Right lobe of liver (tissue), 6 donors: ENCODE measurements at places on chromosomes 11 and 22.

- DNase-seq = no peak
Observed at GRCh38 chr22:46652847-46653331, 32.7 kb downstream of the GRAMD4 start.

DNA sequence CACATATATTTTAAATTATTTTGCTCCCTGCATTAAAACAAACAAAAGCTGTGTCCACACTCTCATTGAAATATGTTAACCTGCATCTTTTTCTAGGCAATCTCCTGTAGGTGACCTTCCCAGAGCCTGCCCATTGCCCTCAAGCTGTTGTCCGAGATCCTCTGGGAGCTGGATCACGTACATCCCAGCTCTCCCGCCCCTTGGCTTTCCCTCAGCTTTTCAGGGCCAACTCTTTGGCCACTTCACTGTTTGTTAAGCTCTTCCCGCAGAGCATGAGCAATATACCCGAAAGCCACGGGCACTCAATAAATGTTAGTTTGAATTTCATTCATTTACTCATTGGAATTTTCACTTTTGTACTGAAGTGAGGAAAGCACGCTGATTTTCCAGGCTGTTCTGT, 32.2 kb downstream of the ELMOD1 start:
- no peak for DNase-seq

DNA sequence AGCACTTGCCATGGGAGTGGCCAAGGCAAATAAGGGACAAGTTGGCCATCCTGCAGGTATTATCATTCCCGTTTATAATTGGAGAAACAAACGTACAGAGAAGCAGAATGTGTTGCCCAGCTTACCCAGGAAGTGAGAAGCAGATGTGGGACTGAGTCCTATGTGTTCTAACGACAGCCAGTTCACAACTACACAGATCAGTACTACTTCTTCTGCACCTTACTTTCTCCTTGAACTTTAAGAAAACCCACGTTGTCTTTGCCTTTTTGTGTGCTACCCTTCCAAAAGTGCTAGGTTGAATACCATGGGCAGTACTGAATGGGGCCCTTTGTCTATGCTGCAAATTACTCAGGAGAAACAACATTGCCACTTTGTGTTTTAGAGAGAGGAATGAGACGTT, 62.8 kb upstream of the BLID start:
- DNase-seq = no peak

GRCh38 chr11:4466131-4466870, 16.1 kb upstream of the OR52K1 start:
- DNase-seq = no peak

DNA sequence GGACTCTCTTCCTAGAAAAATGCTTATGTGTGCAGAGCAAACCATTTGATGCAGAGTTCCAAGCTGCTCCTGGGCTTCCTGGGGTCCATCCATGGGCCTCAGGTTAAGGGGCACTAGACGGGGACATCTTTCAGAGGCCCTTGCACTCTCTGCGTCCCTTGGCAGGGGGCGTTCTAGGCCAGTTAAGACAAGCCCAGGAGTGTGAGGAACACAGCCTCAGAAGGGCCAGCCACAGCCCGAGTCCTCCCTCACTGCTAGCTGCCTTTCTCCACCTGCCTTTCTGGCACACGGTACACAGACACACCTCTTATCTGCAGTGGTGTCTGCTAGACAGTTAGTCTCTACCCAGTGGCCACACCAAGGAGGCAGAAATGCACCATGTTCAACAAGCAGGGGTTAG, 18.0 kb upstream of the BID start:
- no peak for DNase-seq

DNA sequence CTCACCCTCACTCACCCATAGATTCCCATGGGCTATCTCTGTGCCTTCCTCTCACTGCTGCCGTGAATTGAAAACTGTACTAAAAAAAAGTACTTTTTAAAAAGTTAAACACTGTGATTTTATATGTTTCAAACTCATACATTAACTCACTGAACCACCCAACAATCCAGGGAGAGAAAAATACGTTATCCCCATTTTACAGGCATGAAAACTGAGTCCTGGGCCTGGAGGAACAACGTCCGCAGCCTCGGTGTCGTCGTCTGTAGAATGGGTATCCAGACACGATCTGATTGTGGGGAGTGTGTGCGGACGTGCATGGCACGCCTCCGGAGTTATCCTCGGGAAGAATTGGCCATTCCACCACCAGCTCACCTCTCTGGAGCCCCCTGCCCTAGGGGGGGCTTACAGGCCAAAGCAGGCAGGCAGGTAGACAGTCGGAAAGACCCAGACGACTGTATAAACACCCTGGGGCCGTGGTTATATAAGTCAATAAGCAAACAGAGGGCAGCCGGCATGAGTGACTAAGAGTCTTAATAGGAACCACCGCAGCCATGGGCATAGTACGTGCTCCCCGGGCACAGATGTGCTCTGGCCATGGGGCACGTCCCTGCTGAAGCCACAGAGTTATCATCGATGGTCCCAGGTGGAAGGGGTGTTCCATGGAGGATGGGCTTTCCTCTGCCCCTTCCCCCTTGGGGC, 7.1 kb upstream of the PDGFB start:
- no peak for DNase-seq

DNA sequence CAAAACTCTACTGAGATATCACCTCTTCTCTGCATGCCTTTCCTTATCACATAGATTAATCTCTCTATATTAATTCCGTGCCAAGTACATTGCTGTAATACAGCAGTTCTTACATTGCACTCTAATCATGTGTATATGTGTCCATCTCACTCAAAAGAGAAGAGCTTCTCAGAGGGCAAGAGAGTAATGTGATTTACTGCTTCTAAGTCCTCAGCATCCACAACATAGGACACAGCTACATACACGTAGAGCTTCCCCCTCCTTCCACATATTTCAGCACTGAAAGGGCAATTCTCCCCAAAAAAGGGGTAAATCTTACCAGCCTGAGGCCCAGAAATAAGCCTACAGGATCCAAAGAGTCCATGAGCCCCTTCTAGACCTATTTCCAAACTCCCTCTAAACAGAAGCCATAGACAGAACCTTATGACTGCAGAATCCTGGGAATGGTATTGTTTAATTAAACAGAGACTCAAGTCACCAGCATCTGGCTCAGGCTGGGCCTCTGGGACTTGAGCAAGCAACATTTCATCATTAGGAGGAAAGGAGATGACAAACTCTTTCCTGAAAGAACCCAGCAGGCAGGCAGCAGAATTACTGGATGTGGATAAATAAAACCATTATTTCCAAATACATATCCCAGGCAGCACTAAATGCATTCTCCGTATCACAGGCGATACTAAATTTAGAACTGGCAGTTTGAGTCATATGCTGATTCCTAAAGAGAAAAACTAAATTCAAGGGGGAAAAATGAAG, 87.2 kb downstream of the KCNC1 start:
- DNase-seq = no peak

DNA sequence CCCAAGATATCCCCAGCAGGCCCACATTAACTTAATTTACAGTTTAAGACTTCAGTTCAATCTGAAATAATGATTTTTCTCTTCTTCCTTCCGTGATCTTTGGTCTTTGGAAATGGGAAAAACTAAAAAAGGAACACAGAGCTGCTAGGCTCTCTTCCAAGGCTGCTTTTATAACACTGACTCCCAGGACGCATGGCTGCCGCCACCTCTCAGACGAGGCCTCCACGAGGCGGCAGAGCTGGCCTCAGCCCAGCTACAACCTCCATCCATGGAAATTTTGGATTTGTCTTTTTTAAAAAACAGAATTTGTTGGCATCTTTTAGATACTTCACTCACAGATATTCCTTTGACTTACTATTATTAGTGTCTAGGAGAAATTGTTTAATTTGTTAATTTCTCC, 385.5 kb upstream of the SYN3 start:
- DNase-seq = no peak

- DNase-seq = no peak
Observed at GRCh38 chr11:111455291-111456085, 56.7 kb downstream of the BTG4 start.

- no peak for DNase-seq
Observed at GRCh38 chr22:27474711-27475547, 326.6 kb downstream of the MN1 start.

DNA sequence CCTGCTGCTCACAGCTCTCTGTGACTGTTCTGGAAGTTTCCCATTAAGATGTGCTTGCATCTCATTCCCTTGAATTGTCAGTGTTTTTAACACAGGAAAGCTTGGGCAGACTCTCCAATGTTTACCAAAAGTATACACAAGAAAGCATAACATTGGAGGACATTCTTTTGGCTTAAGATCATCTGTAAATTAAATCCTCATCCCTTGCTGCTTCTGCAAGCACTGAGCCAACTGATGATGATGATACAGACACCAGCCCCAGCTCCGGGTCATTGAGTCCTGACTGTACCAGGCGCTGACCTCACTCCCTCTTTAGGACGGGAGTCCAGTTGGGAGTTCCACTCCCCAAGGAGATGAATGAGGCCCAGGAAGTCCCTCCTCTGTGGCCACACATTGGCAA, 23.8 kb downstream of the CD82 start:
- DNase-seq = no peak

- DNase-seq = no peak
Observed at GRCh38 chr11:81897639-81898038, 836.0 kb downstream of the FAM181B start.

GRCh38 chr11:123505546-123506299, 75.7 kb downstream of the GRAMD1B start:
- DNase-seq = no peak

GRCh38 chr11:19929655-19930054, 217.0 kb downstream of the NAV2 start:
- DNase-seq = no peak

GRCh38 chr22:38567531-38568285, 2.3 kb downstream of the DMC1 start:
- DNase-seq = no peak

DNA sequence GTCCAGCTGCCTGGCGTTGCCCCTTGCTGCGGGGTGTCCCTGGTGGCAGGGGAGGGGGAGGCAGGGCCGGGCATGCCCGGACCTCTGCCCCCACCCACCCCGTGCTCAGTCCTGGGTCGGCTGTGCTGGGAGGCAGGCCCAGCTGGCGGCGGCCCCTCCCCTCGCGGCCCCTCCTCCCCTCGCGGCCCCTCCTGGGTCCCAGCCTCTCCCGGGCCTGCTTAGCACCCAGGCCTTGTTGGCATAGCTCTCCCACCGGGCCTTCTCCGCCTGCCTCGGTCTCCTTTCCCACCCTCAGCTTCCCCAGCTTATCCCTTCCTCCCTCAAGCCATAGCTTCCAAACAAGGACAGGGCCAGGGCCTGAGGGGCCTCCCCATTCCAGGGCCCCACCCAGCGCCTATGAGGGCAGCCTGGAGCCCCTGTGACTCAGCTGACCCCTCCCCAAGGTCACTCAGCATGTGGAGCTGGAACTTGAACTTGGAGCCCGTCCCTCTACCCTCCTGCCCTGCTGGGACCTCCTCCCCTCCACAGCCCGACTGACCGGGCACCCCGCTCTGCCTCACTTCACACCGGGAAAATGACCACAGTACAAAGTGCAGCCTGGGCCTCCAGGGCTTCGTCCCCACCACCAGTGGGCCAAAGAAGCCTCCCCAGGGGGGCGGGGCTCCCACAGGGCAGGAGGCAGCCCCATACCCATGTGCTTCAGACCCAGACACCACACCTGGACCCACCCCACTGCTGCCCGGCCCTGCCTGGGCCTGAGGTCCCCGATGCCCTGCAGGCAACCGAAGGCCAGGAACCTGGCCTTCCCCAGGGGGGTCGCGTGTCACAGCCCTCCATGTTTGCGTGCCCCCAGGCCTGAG, 1.2 kb downstream of the EPS8L2 start:
- DNase-seq = peak; percentile 94

DNA sequence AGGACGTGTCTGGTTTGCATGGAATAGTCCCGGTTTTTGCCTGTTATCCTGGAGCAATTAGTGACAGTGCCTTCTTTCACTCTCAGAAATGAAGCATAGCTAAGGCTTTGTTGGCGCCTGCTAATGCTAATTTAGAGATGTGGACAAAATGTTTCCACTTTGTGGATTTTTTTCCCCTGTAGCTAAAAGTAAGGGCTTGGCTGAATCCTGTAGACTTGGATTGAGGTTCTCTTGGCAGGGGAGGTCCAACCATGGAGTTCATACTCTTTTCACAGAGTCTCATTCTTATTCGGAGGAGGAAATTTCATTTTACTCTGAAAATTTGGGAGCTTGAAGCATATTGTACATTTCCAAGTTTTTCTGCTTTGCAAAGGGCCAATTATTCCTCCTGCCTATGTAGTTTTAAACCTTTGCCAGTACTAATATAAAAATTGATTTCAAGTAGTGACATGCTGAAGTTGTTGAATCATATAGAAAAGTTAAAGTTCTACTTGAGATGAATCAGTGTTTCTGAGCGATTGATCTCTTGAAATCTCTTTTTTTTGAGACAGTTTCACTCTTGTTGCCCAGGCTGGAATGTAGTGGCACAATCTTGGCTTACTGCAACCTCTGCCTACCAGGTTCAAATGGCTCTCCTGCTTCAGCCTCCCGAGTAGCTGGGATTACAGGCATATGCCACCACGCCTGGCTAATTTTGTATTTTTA, 20.0 kb downstream of the PPFIA1 start:
- DNase-seq = no peak

DNA sequence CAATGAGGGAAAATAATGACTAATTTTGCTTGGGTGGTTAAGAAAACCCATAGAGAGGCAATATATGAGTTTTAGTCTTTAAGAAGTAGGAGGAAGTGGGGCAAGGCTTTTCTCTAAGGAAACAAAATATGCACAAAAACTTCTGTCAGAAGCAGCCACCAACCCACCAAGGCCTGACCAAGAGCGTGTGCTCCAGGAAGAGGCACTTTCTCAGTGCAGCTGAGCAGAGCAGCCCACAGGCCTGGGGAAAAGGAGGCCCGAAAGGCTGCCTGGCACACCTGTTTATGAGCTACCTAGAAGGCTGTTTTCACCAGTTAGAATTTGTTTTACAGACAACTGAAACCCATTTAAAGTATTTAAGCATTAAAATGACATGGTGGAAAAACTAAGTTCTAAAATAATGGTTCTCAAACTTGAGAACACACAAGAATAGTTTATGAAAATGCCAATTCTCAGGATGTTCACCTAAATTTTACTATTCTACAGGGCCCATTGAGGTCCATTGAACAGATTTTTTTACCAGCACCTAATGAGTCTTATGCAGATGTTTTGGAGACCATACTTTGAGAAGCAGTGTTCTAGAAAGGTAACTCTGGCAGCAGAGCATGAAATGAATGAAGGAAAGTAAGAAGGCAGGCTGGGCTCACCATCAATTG, 160.5 kb upstream of the DDI1 start:
- no peak for DNase-seq

DNA sequence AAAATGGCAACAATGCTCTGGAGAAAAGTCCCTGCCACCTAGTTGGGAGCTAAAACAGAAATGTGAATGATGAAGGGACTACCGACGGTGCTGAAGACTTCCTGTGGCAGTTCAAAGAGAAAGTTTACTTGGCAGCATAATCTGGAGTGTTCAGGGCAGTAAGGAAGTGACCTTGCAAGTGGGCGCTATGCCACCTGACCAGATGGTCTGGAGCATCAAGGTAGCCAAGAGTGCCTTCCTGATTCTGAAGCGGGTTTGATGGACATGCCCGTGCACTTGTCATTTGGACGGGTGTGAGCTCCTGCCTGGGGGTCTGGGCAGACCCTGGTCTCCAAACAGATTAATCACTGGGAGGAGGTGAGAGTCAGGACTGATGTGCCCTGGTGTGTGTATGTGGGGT, 1.8 kb upstream of the SNX19 start:
- no peak for DNase-seq

- no peak for DNase-seq
Observed at GRCh38 chr22:50119768-50120251, 30.0 kb downstream of the MOV10L1 start.

GRCh38 chr11:130582981-130583380, 134.5 kb downstream of the ADAMTS15 start:
- no peak for DNase-seq
